ENCODE measurements at places on chromosomes 2 and 18. TPM values are rescaled to one million over a fixed set of nuclear protein-coding genes. Genes with fewer than 3 reads are reported as not detected.

Gene ANKRD29
- 2.6 TPM for total RNA-seq

Gene ABCA12
- not detected for total RNA-seq

Gene GREB1
- total RNA-seq, result 0.23 TPM

Gene AGXT
- not detected for total RNA-seq

Gene SIX2
- total RNA-seq, result 0.32 TPM

Gene CDCA7
- total RNA-seq, result 27.7 TPM

- DNase-seq, result no peak
These were observed 19.6 kb downstream of the ENOSF1 start for GRCh38 chr18:692824-693223.

DNA sequence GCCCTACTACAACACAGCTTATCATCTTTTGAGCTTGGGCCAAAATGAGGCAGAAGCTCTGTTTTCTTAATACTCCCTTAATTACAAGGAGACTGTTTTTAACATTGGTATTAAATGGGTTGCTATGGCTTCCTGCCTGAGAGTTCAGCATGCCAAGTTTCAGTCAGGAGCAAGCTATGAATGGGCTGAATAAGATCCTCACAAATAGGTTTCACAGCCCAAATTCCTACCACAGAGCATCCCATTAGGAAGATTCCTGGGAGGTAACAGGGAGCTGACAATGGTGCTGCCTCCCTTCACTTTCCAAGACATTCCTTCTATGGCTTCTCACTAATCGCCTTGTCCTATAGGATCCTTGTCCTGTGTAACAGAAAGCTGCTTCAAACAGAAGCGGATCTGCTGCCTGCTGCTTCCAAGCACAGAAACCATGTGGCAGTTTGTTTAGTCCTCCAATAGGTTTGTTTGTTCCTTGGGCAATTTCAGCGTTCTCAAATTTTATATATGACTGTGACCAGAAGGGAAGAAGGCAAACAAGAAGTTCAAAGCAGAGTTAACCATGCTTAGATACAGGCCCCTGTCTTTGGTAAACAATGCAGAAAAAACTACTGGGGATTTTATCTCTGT is 70.9 kb downstream of the NCKAP5 start:
- peak; percentile 12 for DNase-seq

DNA sequence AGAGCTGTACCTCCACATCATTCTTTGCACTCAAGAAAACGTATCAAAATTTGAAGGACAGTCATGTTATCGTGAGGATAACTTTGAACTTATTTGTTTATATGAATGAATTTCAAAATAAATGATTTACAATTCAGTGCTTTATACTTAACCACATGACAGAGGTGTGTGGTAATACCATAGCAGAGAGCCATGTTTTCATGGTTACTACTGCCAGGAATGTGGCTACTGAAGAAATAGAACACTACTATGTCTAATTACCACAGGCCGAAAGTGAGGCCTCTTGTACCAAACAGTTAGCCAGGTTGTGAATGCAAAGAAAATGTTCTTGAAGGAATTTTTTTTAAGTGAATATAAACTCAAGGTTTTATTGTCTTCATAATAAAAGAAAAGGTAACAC is 49.2 kb downstream of the AAK1 start:
- no peak for DNase-seq

- DNase-seq, result no peak
These were observed 489.1 kb upstream of the LRATD1 start for GRCh38 chr2:14143435-14143834.

DNA sequence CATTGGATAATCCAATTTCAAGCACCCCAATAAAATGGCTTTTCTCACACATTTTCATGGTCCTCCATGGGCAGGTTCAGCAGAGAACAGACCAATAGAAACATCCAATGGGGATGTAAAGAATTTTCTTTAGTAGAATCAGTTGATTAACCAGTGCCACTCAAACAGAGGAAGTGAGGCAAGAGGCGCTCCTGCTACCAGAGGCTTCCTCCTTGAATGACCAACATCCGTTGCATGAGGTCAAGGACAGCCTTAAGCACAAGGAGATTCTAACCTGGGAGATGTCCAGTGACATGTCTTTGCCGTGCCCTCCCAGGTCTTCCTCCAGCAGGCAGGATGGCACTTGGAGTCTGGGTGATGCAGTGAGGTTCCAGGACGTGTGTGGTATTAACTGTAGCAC is 146.6 kb downstream of the PIEZO2 start:
- no peak for DNase-seq

- no peak for DNase-seq
These were observed 23.5 kb downstream of the RPL31 start for GRCh38 chr2:101025561-101025960.

GRCh38 chr2:29012211-29012681 is 31.1 kb downstream of the TOGARAM2 start:
- no peak for DNase-seq

DNA sequence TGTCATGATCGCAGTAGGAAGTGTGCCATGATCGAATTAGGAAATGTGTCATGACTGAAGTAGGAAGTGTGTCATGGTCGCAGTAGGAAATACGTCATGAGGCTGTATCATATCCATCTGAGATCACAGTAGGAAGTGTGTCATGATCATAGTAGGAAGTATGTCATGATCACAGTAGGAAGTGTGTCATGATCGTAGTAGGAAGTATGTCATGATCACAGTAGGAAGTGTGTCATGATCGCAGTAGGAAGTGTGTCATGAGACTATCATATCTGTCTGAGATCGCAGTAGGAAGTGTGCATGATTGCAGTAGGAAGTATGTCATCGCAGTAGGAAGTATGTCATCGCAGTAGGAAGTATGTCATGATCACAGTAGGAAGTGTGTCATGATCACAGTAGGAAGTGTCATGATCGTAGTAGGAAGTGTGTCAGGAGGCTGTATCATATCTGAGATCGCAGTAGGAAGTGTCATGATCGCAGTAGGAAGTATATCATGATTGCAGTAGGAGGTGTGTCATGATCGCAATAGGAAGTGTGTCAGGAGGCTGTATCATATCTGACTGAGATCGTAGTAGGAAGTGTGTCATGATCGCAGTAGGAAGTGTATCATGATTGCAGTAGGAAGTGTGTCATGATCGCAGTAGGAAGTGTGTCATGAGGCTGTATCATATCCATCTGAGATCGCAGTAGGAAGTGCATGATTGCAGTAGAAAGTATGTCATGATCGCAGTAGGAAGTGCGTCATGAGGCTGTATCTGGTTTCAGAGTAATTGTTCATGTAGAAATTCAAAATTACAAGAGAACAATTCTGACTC is 56.4 kb upstream of the NFATC1 start:
- no peak for DNase-seq

DNA sequence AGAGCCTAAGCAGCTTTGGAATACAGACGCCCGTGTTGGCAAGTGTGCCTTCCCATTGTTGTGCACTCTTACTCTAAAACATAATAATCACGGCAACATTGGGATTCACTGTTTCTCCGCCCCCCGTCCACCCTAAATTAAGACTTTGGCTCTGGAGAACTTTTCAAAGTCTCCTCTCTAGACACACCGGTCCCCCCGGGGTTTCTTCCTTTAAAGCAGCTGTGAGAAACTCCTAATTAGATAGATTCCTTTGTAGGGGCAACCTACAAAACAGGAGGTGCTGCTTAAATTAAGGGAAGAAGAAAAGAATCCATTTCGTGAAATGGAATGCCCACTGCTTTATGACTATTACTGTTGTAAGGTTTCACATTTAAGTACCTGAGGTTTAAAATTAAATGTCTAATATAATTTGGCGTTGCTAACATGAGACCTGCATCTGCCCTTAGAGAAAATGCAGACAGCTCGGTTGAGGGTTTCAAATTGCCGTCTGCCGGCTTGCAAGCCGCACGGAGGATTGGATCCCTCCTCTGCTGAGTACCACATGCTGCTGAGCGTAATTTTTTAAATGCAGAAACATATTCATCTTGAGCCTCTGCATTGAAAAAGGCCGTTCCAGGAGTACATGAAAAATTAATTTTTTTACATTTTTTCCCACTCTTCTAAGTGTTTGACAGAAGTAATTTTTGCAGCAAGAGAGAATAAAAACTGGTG is 233.3 kb downstream of the GBX2 start:
- DNase-seq, result no peak

DNA sequence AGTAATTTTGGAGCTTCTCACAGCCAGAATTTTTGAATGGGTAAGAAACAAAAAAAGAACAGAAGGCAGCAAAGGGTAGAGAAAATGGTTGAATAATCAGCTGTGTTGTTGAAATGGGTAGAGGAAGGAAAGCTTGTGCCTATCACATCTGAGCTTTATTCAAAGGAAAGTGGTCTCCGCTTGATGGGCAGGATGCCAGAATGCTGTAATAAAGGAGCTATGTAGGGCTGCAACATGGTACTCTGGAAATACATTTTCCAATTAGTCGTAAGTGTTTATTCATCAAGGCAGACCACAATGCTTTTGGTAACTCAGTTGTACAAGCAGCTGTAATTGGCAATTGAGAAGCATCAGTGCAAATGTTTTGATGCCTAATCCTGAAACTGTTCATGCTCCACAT is 196.9 kb downstream of the ICOS start:
- DNase-seq, result no peak

- peak; percentile 33 for DNase-seq
These were observed 37.5 kb downstream of the CMPK2 start for GRCh38 chr2:6828299-6828584.

GRCh38 chr2:235643680-235644511 is 150.1 kb downstream of the AGAP1 start:
- no peak for DNase-seq

DNA sequence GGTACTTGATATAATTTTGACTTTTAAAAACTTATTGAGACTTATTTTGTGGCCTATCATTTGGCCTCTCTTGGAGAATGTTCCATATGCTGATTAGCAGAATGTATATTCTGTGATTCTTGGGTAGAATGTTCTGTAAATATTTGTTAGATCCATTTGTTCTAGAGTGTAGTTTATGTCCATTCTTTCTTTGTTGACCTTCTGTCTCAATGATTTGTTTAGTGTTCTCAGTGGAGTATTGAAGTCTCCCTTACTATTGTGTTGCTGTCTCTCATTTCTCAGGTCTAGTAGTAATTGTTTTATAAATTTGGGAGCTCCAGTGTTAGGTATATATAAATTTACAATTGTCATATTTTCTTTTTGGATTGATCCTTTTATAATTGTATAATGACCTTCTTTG is 349.6 kb upstream of the CWC22 start:
- DNase-seq, result no peak

GRCh38 chr2:9832586-9832985 is 10.7 kb upstream of the TAF1B start:
- DNase-seq, result no peak

DNA sequence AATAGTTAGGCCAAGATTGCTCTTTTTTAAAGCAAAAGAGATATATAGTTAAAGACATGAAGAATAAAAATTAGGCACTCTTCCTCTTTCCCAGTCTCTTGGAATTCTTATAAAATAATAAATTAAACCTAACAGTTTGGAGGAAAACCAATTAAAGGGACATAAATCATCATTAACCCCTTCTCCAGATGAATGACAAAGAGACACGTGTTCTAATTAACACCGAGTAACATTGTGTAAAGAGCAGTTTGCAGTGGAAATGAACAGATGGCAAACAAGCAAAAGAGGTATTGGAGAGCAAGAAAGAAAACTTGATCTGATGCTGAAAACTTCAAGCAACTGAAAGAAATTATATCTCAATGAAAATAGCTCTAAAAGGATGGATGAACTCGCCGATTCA is 48.4 kb downstream of the BCL2 start:
- DNase-seq, result no peak

GRCh38 chr2:190023860-190024259 is 38.7 kb downstream of the MSTN start:
- DNase-seq, result peak; percentile 64

- no peak for DNase-seq
These were observed 1673.5 kb upstream of the CELF4 start for GRCh38 chr18:39238981-39239660.

DNA sequence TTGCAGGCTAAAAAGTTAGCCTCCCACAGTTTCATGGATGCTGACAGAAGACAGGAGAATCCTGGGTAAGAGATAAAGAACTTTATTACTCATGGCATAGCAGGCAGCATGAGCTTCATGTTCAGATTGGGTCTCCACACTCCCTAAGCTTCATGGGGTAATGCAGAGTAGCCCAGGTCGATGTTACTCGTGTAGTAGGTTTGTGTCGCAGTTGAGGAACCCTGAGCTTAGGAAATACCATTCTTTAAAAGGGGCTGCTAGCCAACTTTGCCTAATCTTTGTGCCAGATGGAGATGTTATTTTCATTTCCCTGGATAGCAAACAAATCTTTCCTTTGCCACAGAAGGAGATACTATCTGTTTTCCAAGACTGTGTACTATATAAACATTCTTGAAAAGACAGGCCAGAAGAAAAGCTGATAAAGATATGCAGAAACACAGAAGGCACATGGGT is 117.6 kb downstream of the LTBP1 start:
- DNase-seq, result peak; percentile 84

DNA sequence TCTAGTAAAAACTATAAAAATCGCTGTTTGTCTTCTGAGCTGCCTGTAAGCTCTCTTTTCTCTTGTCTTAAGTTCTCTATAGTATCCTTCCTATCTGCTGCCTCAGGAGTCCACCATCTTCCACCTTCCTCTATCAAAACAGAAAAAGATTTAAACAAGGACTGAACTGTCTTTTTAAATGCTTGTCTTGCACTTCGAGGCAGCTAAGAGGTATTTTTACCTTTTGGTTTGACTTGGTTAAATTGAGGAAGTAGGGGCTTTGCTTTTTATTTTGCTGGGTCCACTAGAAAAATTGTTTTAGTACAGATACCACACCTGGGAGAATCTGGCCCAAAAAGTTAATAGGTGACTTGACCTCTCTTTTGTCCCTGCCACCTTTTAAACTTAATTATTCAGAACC is 12.2 kb downstream of the SESTD1 start:
- no peak for DNase-seq

DNA sequence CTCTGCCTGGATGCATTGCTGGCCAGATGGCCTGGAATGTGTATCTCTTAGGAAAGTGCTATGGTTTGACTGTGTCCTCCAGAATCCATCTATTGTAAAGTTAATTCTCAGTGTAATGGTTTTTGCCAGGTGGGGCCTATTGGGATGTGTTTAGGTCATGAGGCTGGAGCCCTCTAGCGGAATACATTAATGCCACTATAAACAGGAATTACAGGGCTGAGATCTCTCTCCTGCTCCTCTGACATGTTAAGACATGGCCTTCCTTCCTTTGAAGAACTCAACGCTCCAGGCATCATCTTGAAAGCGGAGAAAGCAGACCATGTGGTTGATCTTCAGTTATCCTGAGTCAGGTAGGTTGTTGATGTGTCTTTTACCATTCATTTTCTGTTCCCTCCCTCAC is 276.4 kb downstream of the RPIA start:
- DNase-seq, result no peak

DNA sequence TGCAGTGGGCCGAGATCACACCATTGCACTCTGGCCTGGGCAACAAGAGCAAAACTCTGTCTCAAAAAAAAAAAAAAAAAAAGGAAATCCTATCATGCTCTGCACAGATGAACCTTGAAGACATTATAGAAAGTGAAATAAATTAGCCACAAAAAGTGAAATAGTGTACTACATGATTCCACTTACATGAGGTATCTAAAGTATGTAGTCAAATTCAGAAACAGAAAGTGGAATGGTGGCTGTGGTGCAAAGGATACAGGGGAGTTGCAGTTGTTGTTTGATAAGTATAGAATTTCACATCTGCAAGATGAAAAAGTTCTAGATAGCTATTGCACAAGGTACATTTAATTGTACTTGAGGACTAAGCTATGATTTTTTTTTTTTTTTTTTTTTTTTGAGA is 5.2 kb downstream of the ZRANB3 start:
- DNase-seq, result no peak

- no peak for DNase-seq
These were observed 1329.5 kb upstream of the ZEB2 start for GRCh38 chr2:145849466-145849865.

Data from endothelial cell of umbilical vein (primary cell).